Stimulated activated CD8-positive, alpha-beta memory T cell treated with anti-CD3 and anti-CD28 coated beads, Interleukin-15, amount 100 ng/mL, for 1 hour (primary cell): ENCODE measurements at places on chromosomes 5 and 9.

- DNase-seq = no peak
Observed at GRCh38 chr9:79357194-79357593, 214.6 kb upstream of the TLE4 start.

- DNase-seq = no peak
Observed at GRCh38 chr9:109600142-109600541, 102.0 kb upstream of the PTPN3 start.

DNA sequence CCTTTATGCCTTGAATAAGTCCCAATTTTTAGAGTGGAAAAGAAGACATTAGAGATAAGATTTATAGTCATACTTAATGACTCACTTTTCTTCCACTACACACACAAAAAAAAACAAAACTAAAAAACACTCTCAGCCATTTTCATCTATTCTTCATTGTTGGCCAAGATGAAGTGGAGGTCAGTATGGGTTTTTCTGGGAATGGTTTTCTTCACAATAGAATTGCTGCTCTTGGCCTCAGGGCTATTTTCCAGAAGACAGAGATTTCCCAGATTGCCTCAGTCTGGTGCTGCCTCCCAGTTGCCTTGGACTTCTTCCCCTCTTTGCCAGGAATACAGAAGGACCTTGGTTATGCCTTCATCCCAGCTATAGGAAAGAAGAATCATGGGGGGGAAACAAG, 463.7 kb downstream of the TMEM232 start:
- no peak for DNase-seq

- DNase-seq = no peak
Observed at GRCh38 chr9:69458176-69458575, 133.2 kb downstream of the ENTREP1 start.

- DNase-seq = no peak
Observed at GRCh38 chr5:130520211-130520610, 615.9 kb downstream of the CHSY3 start.
